ENCODE measurements at places on chromosomes 13 and 19. TPM values are rescaled to one million over a fixed set of nuclear protein-coding genes. Genes with fewer than 3 reads are reported as not detected.

Gene C1QTNF9
- 2.5 TPM for total RNA-seq

Gene MATK
- 0.24 TPM for total RNA-seq

Gene AMER2
- not detected for total RNA-seq

GRCh38 chr19:54795758-54796157 lies 7.7 kb upstream of the KIR2DL4 start:
- DNase-seq: no peak

- DNase-seq: no peak
These were observed 845.1 kb downstream of the DACH1 start for GRCh38 chr13:71021825-71022422.

GRCh38 chr19:34475975-34476594 lies 5.5 kb upstream of the WTIP start:
- no peak for DNase-seq

Measured in Right ventricle myocardium superior (tissue), 1 donor.